ENCODE measurements at places on chromosomes 4 and X. TPM values are rescaled to one million over a fixed set of nuclear protein-coding genes. Genes with fewer than 3 reads are reported as not detected.

GAGE12H gene
- total RNA-seq, result not detected

DNA sequence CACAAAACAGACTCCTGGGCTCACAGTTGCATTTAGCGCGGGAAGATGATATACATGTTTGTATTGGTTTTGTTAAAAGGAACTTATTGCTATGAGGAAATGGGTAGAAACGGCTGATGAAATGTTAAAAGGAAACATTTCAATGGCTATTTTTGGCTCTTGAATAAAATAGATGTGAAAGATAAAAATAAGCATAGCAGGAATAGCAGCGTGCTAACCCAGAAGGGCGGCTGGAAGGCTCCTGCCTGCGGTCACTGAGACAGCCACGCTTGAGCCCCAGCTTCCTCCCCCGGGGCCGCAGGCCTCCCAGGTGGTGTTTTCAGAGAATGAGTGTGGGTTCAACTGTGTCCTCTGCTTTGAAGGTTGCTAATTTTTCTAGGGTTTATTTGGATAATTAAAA is 35.0 kb upstream of the CLCN4 start:
- H3K27ac ChIP-seq, result no peak overlapping the region
- H3K4me1 ChIP-seq, result peaks cover 5% of the 10 kb centered on the region
- no peak overlapping the region for H3K4me3 ChIP-seq
- H3K36me3 ChIP-seq, result no peaks in the 10 kb centered on the region
- H3K27me3 ChIP-seq, result no peaks in the 10 kb centered on the region
- no peak for DNase-seq

MTMR8 gene
- total RNA-seq, result 4.3 TPM

GRCh38 chrX:49879656-49880277 is 483 bp downstream of the USP27X start:
- H3K36me3 ChIP-seq, result no peaks in the 10 kb centered on the region
- H3K4me3 ChIP-seq, result peak overlapping the region; percentile 43
- peaks cover 6% of the 10 kb centered on the region for H3K27me3 ChIP-seq
- no peak overlapping the region for H3K27ac ChIP-seq
- no peak for DNase-seq

DNA sequence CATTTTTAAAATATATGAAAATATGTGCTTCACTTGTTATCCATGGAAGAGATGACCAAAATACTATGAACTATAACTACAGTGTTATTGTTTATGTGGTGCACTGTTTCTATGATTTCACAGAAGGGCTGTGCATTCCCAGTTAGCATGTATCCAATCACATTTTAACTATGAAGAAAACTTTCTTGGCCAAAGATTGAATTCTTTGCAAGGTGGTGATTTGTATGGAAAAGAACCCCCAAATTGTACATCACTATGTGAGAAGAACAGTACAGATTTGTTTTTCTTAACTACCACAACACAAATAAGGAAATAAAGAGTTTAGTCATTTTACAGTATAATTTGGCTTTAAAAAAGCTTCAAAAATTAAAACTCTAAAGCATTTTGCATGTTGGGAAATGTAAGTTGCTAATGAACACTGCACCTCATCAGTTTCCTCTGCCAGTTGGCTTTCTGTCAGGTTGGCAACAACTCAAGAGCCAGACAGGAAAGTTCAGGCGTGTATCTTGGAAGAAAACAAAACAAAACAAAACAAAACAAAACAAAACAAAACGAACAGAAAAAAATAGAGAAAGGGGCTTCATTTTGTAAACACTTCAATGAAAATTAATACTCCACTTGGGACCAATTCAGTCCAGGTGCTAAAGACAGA is 237.0 kb downstream of the SCFD2 start:
- DNase-seq, result peak; percentile 33
- H3K4me1 ChIP-seq, result peaks cover 24% of the 10 kb centered on the region
- no peak overlapping the region for H3K27ac ChIP-seq
- H3K4me3 ChIP-seq, result no peak overlapping the region

DNA sequence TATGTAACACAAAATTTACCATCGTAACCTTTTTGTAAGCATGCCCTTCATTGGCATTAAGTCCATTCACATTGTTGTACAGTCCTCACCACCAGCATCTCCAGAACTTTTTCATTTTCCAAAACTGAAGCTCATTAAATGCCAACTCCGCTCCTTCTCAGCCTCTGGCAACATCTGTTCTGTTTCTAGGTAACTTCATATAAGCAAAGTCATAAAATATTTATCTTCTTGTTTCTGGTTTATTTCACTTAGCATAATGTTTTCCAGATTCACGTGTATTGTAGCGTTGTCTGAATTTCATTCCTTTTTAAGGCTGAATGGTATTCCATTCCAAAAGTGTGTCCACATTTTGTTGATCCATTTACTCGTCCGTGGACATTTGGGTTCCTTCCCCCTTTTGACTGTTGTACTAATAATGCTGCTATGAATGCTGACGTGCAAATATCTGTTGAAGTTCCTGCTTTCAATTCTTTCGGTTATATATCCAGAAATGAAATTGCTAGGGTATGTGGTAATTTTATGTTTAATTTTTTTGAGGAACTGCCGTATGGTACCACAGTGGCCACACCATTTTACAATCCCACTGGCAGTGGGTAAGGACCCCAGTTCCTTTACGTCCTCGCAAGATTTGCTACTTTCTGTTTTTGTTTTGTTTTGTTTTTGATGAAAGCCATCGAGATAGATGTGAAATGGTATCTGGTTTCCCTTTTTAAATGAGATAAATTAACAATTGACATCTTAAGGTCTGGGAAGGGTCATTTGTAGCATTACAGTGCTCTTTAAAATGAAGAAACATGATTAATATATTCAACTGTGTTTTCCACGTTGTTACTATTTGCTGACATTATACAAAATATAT is 63.4 kb downstream of the PTTG2 start:
- H3K27ac ChIP-seq, result no peak overlapping the region
- peak overlapping the region; percentile 8 for H3K4me3 ChIP-seq
- no peak for DNase-seq
- no peaks in the 10 kb centered on the region for H3K36me3 ChIP-seq
- H3K27me3 ChIP-seq, result no peaks in the 10 kb centered on the region

MAGEC2 gene
- not detected for total RNA-seq

DNA sequence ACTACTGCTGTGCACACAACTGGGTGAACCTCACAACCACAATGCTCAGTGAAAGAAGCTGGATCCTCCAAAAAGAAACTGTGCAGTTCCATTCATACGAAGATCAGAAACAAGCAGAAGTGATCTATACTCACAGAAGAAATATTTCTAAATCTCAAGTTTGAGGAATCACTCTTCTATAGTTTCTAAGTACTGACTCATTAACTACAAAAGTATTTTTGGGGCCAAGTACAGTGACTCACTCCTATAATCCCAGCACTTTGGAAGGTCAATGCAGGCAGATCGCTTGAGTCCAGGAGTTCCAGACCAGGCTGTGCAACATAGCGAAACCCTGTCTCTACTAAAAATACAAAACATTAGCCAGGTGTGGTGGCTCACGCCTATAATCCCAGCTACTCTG is 51.3 kb upstream of the RELL1 start:
- no peak overlapping the region for H3K27ac ChIP-seq
- H3K4me3 ChIP-seq, result no peak overlapping the region
- H3K27me3 ChIP-seq, result no peaks in the 10 kb centered on the region

ADGRL3 gene
- total RNA-seq, result 25.0 TPM

WWC2 gene
- total RNA-seq, result 21.8 TPM

GRCh38 chrX:23616361-23616760 is 50.9 kb upstream of the PRDX4 start:
- no peaks in the 10 kb centered on the region for H3K4me1 ChIP-seq
- no peak overlapping the region for H3K4me3 ChIP-seq
- H3K27ac ChIP-seq, result no peak overlapping the region
- no peaks in the 10 kb centered on the region for H3K36me3 ChIP-seq
- H3K27me3 ChIP-seq, result peaks cover 23% of the 10 kb centered on the region

FAM156B gene
- total RNA-seq, result 2.1 TPM

TSPAN7 gene
- 85.3 TPM for total RNA-seq

DNA sequence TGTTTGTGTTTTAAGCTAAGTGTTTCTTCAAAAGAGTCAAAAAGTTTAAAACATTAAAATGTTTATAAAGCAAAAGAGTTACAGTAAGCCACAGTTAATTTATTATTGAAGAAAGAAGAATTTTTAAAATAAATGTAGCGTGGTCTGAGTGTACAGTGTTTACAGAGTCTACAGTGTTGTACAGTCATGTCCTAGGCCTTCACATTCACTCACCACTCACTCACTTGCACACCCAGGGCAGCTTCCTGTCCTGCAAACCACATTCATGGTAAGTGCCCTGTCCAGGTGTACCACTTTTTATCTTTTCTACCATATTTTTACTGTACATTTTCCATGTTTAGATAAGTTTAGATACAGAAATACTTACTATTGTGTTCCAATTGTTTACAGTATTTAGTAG is 239.7 kb upstream of the AGA start:
- no peak overlapping the region for H3K4me3 ChIP-seq
- no peak overlapping the region for H3K27ac ChIP-seq
- H3K27me3 ChIP-seq, result no peaks in the 10 kb centered on the region

DNA sequence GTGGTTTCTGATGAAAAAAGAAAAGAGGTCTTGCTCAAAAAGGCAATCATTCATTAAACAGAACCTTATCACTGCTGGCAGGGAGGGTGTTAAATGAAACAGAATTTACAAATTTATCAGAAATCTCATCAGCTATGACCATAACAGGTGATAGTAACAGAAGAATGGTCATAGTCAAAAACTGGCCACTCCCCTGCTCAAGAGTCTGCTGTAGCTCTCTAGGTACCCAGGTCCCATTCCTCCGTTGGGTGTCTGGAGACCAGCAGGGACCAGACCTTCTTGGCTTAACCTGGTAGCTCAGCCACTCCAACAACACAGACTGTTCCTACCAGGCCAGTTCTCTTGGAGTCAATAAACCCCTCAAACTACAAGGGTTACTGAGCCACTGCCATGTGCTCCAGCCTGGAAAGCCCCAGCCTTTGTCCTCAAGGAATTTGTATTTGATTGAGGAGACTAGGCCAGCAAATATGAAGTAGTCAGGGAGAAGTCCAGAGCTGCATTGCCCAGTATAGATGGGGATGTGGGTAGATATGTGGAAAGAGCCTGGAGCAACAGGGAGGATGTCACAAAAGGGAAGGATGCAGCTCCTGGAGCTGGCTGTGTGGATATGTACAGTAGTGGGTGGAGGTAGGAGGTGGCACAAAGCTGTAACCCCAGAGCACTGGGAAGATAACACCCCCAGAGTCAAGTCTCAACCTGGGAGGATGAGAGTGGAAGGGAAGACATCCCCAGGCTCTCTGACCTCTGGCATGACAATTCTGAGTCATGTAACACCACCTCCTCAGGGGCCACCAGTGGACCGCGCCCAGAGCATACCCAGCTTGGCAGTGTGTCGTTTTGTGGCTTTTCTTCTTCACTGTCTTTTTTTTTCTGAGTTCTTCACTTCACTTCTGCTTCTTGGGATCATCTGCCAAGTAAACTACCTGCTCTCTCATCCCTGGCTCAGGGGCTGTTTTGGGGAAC is 21.9 kb downstream of the RASL11B start:
- no peaks in the 10 kb centered on the region for H3K36me3 ChIP-seq
- H3K27ac ChIP-seq, result no peak overlapping the region
- H3K4me3 ChIP-seq, result no peak overlapping the region
- no peaks in the 10 kb centered on the region for H3K4me1 ChIP-seq
- no peaks in the 10 kb centered on the region for H3K27me3 ChIP-seq

- H3K4me1 ChIP-seq, result no peaks in the 10 kb centered on the region
- DNase-seq, result no peak
- no peaks in the 10 kb centered on the region for H3K36me3 ChIP-seq
- H3K27ac ChIP-seq, result no peak overlapping the region
Measured at GRCh38 chrX:26219351-26219750, 3.4 kb downstream of the MAGEB5 start.

DNA sequence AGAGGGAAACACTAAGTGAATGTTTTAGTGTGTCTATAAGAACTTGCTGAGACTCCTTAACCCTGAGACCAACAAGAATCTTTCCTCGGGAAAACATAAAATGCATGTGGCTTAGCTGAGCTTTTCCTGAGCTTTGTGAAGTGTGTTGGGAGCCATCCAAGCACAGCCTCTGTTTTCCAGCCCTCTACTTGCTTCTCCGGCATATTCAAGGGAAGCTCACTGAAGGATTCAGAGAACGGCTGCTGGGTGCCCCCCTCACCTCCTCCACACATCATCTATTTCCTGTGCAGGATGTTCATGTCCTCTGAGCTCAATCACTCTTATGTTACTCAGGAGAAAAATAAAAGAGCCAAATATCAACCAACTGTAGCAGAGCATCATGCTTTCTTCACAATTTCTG is 492.1 kb downstream of the IL15 start:
- H3K36me3 ChIP-seq, result no peaks in the 10 kb centered on the region
- H3K4me1 ChIP-seq, result no peaks in the 10 kb centered on the region
- no peaks in the 10 kb centered on the region for H3K27me3 ChIP-seq
- DNase-seq, result peak; percentile 64

- no peaks in the 10 kb centered on the region for H3K27me3 ChIP-seq
- peaks cover 19% of the 10 kb centered on the region for H3K4me1 ChIP-seq
- no peaks in the 10 kb centered on the region for H3K36me3 ChIP-seq
Measured at GRCh38 chr4:88027611-88028608, 20.5 kb downstream of the PKD2 start.

- H3K4me3 ChIP-seq, result no peak overlapping the region
- H3K27ac ChIP-seq, result no peak overlapping the region
- no peaks in the 10 kb centered on the region for H3K4me1 ChIP-seq
- H3K36me3 ChIP-seq, result no peaks in the 10 kb centered on the region
- no peaks in the 10 kb centered on the region for H3K27me3 ChIP-seq
Measured at GRCh38 chr4:81131066-81131465, 84.0 kb downstream of the PRKG2 start.

GRCh38 chr4:140357868-140358267 is 15.6 kb upstream of the SCOC start:
- no peaks in the 10 kb centered on the region for H3K27me3 ChIP-seq
- H3K4me3 ChIP-seq, result no peak overlapping the region
- H3K4me1 ChIP-seq, result no peaks in the 10 kb centered on the region

DNA sequence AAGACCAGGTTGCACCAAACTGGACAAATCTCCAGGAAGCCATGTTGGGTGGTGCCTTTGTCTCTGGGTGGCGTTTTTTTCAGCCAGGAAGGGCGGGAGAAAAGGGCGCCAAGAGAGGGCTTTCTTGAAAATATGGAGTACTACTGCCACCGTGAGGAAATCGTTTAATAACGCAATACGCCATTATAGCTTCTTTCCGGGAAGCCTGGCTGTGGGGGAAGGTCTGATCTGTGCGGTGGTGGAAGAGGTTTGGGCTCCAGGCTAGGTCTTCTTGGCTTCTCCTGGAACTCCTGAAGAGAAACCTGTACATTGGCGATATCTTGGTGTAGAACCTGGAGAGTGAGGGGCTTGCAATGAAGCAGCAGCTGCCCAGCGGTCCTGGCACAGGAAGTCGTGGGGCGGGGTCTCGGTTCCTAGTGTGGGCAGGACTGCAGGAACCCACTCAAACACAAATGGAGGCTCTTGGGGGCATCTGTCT is 202.7 kb downstream of the OR13H1 start:
- H3K27me3 ChIP-seq, result no peaks in the 10 kb centered on the region
- H3K27ac ChIP-seq, result no peak overlapping the region
- no peak overlapping the region for H3K4me3 ChIP-seq
- no peak for DNase-seq

GRCh38 chr4:140037353-140038030 is 116.5 kb downstream of the MAML3 start:
- H3K4me1 ChIP-seq, result no peaks in the 10 kb centered on the region
- no peak overlapping the region for H3K27ac ChIP-seq

- no peaks in the 10 kb centered on the region for H3K36me3 ChIP-seq
- no peak overlapping the region for H3K4me3 ChIP-seq
- H3K4me1 ChIP-seq, result no peaks in the 10 kb centered on the region
- no peaks in the 10 kb centered on the region for H3K27me3 ChIP-seq
- no peak for DNase-seq
Measured at GRCh38 chr4:10163296-10163695, 46.7 kb upstream of the WDR1 start.

- no peak for DNase-seq
- H3K27me3 ChIP-seq, result no peaks in the 10 kb centered on the region
- H3K27ac ChIP-seq, result no peak overlapping the region
Measured at GRCh38 chr4:5371415-5372190, 320.3 kb downstream of the STK32B start.

Measured in adrenal gland (tissue), 19 donors.